Heart left ventricle (tissue), 16 donors: ENCODE measurements at places on chromosomes 1 and 21. TPM values are rescaled to one million over a fixed set of nuclear protein-coding genes. Genes with fewer than 3 reads are reported as not detected.

The LCE3A gene
- not detected for polyA plus RNA-seq

DNA sequence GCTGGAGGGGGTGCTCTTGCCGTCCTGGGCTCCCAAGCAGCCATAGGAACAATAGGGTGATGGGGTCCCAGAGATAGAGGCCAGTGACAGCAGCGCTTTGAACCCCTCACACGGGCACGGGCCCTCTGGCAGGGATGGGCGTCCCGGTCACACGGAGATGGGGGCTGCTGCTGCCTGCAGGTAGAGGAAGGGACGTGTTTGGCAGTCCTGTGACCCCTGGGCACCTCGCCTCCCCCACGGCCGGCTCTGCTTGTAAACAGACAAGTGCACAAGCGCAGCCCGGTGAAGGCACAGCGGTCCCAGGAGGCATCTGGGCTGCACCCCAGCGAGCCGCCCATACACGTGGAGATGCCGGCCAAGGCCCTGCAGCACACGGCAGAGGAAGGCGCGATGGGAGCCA, 36.5 kb upstream of the PDE9A start:
- DNase-seq = no peak

DNA sequence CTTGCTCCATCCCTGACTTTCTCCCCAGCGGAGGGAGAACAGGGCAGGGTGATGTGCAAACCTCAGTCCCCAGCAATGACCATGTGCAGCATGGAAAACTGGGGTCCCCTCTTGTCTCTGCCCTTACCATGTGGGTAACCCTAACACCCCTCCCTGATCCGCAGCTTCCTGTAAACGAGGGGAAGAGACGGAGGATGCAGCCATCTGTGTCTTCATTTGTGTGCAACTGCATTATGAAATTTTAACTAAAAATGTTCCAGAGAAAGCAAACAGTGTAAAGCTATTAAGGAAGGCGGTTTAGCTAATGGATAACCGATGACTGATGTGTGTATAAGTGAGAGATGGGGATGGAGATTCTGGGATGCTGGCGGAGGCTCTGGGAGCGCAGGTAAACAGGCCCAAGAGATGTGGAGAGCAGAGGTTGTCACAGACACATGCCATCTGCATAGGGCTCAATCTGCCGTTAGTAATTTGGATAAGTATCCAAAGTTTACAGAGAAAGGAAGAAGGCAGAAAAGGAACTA, 206.6 kb downstream of the DSCAM start:
- no peak for DNase-seq

DNA sequence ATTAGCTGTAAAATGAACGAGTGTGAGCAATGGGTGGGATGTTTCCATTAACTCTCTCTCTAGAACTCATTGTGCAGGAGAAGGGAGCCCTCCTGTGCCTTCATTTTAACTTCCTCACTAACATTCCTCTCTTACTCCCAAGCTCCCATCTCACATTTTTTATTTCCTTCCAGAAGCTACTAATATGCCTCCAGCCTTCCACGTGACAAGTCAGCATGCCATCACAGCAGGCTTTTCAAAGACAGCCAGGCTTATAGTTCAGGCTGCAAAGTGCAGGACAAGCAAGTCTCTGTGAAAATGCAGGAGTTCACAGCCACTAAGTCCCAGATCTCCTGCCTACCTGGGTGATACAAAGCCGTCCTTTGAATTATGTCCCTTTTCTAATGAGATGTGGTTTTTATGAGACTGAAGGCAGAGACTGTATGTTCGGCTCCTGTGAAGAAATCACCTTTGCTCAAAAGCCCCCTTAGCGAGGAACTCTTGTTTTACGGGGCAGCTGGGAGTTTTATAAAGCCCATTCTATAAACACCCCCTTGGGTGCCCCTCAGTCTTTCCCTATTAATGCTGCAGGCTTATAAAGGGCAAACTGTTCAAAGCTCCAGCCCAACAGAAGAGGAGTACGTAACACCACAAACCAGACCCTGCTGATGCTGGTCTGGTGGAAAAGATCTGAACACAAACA, 14.8 kb upstream of the ANGPTL7 start:
- no peak for DNase-seq

DNA sequence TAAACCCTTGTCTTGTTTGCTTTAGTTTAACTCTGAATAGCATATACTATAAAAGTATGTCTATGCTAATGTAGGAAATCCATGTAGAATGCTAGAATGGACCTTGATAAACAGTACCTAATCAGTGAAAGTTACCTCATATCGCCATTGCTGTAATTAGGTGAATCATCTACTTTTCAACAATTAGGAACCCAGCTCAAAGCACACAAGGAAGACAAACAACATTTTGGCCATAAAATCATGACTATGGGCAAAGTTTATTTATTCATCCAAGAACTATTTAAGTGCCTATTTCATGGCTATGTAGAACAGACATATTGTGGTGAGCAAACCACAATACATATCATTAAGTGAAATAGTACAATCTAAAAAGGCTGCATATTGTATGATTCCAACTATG, 1043.2 kb downstream of the BRINP3 start:
- no peak for DNase-seq
